ENCODE measurements at places on chromosomes 3 and 15.

DNA sequence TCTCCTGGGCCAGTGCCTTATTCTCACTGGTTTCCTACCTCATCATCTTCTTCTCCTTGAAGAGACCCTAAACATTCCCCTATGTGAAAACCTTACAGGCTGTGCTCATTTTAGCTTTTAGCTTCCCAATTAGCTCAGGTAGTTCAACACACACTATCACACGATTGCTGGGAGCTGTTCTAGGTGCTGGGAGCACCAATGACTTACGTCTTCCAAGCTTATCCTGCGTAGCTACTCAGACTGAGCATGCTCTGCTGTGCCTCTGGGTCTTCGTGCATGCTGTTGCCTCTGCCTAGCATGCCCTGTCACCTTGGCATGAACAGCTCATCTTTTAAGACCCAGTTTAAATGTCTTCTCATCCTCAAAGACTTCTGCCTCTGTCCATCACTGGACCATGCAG, 55.7 kb upstream of the APEH start:
- no peak for DNase-seq

GRCh38 chr3:113552851-113553250, 20.5 kb downstream of the SIDT1 start:
- no peak for DNase-seq

- peak; percentile 50 for DNase-seq
These were observed 501.7 kb downstream of the SHQ1 start for GRCh38 chr3:72346526-72346926.

- DNase-seq, result no peak
These were observed 105.3 kb downstream of the CD47 start for GRCh38 chr3:107985496-107985895.

DNA sequence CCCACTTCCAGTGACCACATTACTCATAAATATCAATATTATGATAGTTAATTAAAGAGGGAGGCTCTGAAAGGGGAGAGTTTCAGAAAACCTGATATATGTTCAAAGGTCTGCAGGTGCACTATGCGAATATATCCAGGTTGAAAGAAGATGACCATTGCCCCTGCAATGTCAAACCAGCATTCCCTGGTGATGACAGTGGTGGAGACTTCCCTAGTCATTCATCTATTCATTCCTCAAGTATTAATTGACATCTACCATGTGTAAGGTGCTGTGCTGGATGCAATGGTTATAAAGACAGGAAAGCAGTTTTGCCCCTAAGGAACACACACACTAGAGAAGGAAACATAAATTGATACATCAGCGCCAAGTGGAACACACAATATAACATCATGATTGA, 588.3 kb upstream of the KCNMB2 start:
- DNase-seq, result no peak

DNA sequence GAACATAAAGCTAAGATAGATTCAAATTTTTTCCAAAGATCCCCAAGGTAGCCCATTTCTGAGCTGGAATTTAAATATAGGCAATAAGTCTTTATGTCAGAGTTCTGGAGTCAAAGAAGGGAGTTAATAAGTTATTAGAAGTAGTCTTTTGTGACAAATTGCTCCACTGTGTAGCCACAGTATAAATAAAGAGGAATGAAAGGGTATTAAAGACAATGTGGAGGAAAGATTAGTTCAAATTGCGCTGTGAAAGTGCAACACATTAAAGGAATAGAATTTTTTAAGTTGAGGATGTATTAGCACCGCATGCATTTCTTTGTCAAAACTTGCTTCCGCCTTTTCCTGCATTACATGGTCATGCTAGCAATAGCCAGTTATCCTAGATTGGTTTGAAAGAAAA, 666.6 kb upstream of the CCDC54 start:
- DNase-seq, result no peak

- peak; percentile 58 for DNase-seq
These were observed 708 bp upstream of the GCHFR start for GRCh38 chr15:40762919-40763800.

Data from lower leg skin (tissue), 4 donors.